ENCODE measurements at places on chromosomes 12 and 14.

- DNase-seq, result no peak
Observed at GRCh38 chr14:83940253-83940652, 1589.7 kb upstream of the FLRT2 start.

GRCh38 chr12:116766746-116767145 is 28.6 kb downstream of the RNFT2 start:
- DNase-seq, result no peak

GRCh38 chr12:85531341-85531740 is 251.3 kb downstream of the ALX1 start:
- DNase-seq, result no peak

DNA sequence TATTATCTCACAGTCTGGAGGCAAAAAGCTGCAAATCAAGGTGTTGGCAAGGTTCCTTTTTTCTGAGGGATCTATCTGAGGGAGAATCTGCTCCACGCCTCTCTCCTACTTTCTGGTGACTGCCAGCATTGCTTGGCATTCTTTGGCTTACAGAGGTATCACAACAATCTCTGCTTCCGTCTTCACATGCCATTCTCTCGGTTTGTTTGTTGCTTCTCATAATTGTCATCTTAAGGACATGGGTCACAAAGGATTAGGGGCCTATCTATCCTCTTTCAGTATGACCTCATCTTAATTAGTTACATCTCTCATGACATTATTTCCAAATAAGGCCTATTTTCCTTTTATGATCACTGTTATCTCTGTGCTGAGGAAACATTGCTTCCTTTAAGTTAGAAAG is 345.0 kb downstream of the FOXG1 start:
- no peak for DNase-seq

GRCh38 chr12:74889563-74890236 is 319.9 kb downstream of the KCNC2 start:
- no peak for DNase-seq

- DNase-seq, result no peak
Observed at GRCh38 chr14:72723858-72724530, 169.9 kb downstream of the DPF3 start.

DNA sequence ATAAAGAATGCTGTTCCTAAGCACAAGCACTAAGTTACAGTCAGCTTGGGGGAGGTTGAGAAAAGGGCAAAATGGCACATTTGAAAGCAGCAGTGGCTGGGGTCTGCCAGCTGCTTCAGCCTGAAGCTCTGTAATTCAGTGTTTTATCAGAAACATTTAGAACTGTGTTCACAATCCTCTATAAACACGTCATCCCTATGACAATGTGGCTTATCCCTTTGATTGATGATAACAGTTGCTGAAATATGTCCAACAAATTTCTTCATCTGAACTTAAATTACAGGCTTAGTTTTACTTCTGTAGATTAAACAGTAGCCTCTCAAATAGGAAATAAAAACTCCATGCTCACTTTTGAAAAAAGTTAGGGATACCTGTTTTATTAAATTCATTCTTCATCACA is 108.8 kb downstream of the VEZT start:
- no peak for DNase-seq

DNA sequence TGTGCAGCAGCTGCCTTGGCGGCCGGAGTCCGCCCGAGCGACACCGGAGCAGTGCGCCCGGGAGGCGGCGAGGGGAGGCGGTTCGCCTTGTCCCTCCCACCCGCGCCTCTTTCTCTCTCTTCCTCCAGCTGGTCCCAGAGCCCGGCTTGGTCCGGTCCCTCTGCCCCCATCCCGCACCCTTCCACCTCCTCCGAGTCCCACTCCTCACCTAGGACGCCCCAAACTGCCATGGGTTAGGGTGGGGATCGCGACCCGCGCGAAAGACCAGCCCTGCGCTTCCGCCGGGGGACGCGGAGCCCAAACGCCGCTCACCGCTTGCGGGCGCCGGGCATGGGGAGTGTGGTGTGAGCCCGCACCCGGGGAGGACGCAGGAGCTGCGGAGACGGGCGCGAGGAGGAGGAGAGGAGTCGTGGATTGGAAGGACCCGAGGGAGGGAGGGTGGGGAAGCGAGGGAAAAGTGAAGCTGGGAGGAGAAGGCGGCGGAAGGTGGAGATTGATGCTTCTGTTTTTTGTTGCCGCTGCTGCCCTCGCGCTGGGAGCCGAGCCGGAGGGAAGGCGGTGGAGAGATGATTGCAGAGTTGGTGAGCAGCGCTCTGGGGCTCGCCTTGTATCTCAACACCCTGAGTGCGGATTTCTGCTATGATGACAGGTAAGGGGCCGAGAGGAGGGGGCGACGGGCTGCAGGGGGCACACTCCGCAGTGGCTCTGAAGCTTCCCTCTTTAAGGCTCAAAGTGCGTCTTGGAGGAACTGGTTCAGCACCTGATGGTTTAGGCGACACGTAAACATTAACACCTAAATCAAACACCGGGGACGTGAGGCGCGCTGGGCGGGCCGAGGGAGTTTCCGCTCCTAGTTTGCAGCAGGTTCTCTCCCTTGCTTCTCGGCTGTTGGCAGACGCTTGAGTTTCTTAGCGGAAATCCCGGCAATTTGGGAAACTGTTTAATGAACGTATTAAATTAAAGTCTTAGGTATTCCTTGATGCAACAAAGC is 610 bp downstream of the TMTC2 start:
- no peak for DNase-seq

DNA sequence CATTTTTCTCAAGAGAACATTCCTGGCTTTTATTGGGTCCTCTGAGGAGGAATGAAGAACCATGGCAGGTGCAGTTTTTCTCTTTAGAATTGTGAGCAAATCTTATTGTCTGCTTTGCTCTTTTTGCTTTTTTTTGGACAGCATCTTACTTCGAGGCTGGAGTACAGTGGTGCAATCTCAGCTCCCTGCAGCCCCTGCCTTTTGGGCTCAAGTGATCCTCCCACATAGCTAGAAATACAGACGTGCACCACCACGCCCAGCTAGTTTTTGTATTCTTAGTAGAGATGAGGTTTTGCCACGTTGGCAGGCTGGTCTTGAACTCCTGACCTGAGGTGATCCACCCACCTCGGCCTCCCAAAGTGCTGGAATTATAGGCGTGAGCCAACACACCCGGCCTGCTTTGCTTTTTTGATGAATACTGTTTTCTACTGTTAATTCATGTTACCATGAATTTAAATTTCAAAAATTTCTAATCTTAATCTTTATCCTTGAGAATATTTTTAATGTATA is 71.5 kb downstream of the POLR3B start:
- no peak for DNase-seq

GRCh38 chr14:105527381-105527825 is 1.0 kb downstream of the TMEM121 start:
- no peak for DNase-seq

DNA sequence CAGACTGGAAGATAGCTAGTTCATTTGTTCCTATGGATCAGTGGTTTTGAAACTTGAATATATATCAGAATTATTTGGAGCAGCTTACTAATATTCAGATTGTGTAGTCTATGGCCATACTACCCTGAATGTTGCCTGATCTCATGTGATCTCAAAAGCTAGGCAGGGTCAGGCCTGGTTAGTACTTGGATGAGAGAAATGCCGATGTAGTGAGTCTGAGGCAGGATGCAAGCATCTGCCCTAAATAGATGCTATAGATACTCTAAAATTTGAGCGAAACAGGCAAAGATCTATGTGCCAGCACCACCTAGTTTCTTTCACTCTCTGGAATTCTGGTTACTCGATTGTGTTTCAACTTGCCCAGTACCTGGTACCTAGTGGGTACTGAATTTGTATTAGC is 40.9 kb downstream of the FRMD6 start:
- no peak for DNase-seq

- DNase-seq, result no peak
Observed at GRCh38 chr12:66235626-66236281, 46.7 kb downstream of the IRAK3 start.

- no peak for DNase-seq
Observed at GRCh38 chr14:89013698-89014568, 189.5 kb downstream of the TTC8 start.

- DNase-seq, result no peak
Observed at GRCh38 chr12:128445415-128446127, 178.6 kb downstream of the TMEM132C start.

GRCh38 chr12:63841011-63841410 is 3.5 kb upstream of the SRGAP1 start:
- DNase-seq, result no peak

DNA sequence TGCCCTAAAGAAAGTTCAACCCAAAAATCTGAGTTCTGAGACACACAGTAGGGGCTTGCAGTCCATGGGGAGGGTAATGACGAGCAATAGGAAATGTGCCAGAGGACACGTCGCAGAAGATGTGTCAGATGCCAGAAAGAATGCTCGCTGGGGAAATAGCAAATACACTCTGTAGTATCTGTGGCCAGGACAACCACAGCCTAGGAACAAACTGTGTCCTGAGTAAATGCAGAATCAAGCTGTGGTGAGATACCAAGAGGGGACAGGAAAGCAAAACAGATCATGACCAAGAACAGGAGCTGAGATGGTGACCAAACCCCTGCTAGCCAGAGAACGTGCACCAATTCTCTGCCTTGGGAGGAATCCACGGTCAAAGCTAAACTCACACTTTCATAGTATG is 9.1 kb downstream of the CRACR2A start:
- no peak for DNase-seq

DNA sequence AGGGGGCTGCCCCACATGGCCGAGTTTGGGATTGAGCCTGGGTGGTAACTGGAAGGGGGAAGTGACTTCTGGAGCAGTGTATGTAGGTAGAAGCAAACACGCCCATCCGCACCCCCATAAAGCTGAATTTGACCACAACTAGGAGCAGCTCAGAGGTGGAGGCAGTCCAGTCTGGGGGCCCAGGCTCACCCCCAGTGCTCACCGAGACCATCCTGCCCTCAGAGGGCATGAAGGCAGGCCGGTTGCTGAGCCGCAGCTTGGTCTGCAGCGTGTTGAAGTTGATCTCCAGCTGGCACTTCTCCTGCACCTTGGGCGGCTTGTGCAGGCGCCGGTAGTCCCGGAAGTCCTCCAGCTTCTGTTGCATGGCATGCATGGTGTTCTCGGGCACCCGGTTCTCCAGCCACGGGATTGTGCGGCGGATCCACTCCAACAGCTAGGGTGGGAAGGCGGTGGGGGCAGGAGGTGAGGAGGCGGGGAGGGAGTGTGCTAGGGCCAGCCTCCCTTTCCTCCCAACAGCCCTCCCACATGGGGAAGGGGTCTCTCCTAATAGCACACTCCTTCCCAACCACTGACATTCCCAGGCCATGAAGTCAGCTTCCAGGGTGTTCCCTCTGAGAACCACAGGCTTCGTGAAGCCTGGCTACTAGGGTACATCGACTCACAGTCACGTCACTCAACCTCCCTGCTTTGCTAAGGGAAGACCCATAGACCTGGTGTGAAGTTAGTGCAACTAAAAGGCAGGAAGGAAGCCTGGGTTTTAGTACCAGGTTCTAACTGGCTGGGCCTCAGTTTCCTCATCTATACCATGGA is 87.0 kb downstream of the ACTN1 start:
- no peak for DNase-seq

DNA sequence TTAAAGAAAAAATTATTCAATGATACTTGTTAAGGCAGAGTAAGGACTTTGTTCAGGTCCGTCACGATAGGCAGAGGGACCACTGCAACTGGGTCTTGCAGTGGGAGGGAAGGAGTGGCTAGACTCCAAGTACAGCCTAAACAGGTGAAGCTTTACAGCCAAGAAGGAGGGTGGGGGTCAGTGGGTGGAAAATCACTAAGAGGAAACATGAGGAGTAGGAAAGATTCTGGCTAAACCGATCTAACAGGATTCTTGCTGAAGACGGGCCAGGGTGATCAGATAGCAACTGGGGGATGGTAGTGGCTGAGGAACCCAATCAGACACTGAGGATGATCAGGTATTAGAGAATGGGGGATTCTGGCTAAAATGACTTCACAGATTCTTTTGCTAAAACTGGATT is 100.2 kb downstream of the TTC7B start:
- no peak for DNase-seq

- no peak for DNase-seq
Observed at GRCh38 chr12:5388581-5389535, 43.0 kb upstream of the NTF3 start.

GRCh38 chr12:84329938-84330337 is 582.7 kb downstream of the SLC6A15 start:
- no peak for DNase-seq

GRCh38 chr12:58530742-58531062 is 389.6 kb downstream of the LRIG3 start:
- DNase-seq, result no peak

DNA sequence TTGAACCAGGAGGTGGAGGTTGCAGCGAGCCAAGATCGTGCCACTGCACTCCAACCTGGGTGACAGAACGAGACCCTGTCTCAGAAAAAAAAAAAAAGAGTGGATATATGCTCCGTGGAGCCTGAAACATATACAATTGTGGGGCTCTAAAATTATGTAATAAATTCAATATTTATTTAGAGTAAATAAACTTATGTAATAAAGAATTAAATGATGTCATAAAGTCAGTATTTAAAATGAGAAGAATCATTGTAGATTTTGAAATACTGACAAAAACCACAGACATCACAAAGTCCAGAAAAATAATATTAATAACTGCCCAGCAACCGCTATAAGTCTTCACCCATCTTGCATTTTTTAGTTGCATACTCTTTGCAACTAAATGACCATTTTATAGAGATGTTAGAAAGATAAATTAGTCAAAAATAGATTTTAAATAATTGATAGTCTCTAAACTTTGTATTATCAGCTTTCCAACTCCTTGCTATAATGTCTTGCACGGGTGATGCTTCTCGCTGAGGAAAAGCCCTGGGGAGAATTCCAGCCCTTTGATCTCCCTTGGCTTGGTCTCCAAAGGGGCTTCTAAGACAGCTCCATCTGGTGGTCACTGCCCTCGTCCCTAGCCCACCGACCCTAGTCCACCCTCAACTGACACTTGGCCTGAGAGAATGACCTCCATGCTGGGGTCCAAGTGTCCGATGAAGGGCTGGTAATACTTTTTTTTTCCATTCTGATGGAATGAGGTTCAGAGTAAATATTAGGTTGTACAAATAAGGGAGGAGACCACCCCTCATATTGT is 7.9 kb upstream of the TMBIM6 start:
- DNase-seq, result no peak

DNA sequence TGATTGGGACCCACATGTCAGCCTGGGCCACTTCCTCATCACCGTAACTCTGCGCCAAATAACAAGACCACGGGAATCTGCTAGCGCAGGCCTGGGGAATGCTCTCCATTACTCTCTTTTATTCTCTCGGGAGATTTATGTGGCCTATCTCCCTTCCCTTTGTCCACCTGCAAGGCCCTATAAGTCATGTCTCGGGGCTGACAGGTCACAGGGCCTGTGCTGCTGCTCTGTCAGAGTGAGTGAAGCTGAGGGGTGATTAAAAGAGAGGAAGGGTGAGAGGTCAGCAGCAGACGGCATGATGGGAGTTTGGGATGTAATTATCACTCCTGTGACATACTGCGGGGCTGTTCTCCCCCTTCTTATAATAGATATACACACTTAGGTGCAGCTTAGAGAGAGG is 26.2 kb upstream of the GPATCH2L start:
- DNase-seq, result no peak

GRCh38 chr14:24678801-24679247 is 44.8 kb upstream of the GZMB start:
- peak; percentile 84 for DNase-seq

DNA sequence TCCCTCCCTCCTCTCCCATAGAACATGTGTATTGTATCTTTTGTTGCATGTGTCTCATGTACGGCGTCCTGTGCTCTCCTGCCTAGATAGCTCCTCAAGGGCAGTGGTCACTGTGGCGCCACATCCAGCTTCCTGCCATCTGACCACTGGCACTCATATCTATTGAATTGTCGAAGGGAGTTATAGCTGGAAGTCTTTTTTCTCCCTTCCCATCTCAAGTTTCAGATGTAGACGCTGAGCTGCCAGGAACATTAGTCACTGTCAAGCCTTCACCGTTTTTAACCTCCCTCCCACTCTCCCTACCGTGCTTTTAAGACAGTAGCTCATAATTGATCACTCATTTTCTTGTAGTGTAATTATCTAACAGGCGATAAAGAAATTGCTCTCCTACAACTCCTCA is 33.0 kb downstream of the MTHFD1 start:
- no peak for DNase-seq

Data from muscle of back (tissue), 13 donors.